ENCODE measurements at places on chromosomes 7 and 10.

GRCh38 chr7:105185290-105186010 is 171.4 kb downstream of the KMT2E start:
- no peaks in the 10 kb centered on the region for H3K27me3 ChIP-seq
- DNase-seq: peak; percentile 45
- H3K4me3 ChIP-seq: peak overlapping the region; percentile 41
- H3K36me3 ChIP-seq: no peaks in the 10 kb centered on the region
- peaks cover 39% of the 10 kb centered on the region for H3K4me1 ChIP-seq
- peak overlapping the region; percentile 86 for H3K27ac ChIP-seq

- H3K27me3 ChIP-seq: no peaks in the 10 kb centered on the region
- no peaks in the 10 kb centered on the region for H3K4me1 ChIP-seq
- H3K4me3 ChIP-seq: no peak overlapping the region
- H3K36me3 ChIP-seq: peaks cover 3% of the 10 kb centered on the region
- DNase-seq: no peak
- H3K27ac ChIP-seq: no peak overlapping the region
Observed at GRCh38 chr10:102593074-102593803, 51.0 kb upstream of the TRIM8 start.

DNA sequence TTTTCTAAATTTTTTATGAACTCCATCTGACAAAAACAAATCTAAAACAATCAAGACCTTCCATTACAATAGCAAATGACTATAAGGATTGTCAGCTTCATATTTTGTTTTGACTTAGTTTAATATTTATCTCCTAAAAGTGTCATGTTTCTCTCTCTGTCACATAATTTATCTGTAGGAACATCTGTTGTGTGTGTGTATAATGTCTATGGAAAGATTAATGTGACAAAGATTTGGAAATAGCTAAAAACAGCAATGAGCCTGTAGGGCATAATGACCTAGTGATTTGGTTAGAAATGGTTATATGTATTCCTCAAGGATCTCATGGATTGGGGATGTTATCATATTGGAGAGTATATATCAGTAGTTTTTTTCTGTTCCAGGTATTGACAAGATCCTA is 69.6 kb upstream of the MDFIC start:
- no peaks in the 10 kb centered on the region for H3K27me3 ChIP-seq
- no peak for DNase-seq
- no peak overlapping the region for H3K4me3 ChIP-seq
- peaks cover 2% of the 10 kb centered on the region for H3K4me1 ChIP-seq

- H3K27me3 ChIP-seq: no peaks in the 10 kb centered on the region
- DNase-seq: no peak
- H3K36me3 ChIP-seq: no peaks in the 10 kb centered on the region
- H3K27ac ChIP-seq: no peak overlapping the region
Observed at GRCh38 chr7:79615871-79616640, 162.6 kb upstream of the MAGI2 start.

- no peaks in the 10 kb centered on the region for H3K27me3 ChIP-seq
- H3K27ac ChIP-seq: peak overlapping the region; percentile 86
- peak; percentile 77 for DNase-seq
- H3K4me3 ChIP-seq: no peak overlapping the region
Observed at GRCh38 chr10:121158988-121159579, 307.9 kb downstream of the WDR11 start.

- no peak for DNase-seq
- no peak overlapping the region for H3K27ac ChIP-seq
- no peaks in the 10 kb centered on the region for H3K36me3 ChIP-seq
- no peak overlapping the region for H3K4me3 ChIP-seq
- no peaks in the 10 kb centered on the region for H3K27me3 ChIP-seq
- H3K4me1 ChIP-seq: no peaks in the 10 kb centered on the region
Observed at GRCh38 chr10:24989867-24990266, 26.1 kb downstream of the ENKUR start.

- H3K27me3 ChIP-seq: no peaks in the 10 kb centered on the region
- no peak overlapping the region for H3K4me3 ChIP-seq
- no peaks in the 10 kb centered on the region for H3K36me3 ChIP-seq
Observed at GRCh38 chr7:50614721-50615518, 49.7 kb upstream of the DDC start.

DNA sequence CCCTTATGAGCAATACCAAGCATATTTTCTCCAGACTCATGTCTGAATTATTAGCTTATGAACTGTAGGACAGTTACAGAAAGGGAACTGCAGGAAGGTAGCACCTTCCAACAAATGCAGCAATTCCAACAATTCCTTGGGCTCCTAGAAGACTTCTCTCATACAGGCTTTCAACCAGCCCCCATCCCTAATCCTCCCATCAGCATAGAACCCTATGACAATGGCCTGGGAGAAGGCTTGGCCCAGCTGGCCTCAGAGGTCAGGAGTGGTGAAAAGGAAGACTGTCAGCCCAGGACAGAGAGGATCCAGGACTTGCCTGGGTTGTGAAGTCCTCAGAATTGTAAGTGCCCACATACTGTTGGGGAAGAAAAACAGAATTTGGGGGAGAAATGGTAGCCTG is 5.9 kb downstream of the VPS41 start:
- H3K4me1 ChIP-seq: peaks cover 12% of the 10 kb centered on the region
- H3K27me3 ChIP-seq: no peaks in the 10 kb centered on the region
- no peaks in the 10 kb centered on the region for H3K36me3 ChIP-seq
- no peak for DNase-seq

GRCh38 chr7:106346678-106347217 is 62.0 kb upstream of the NAMPT start:
- DNase-seq: no peak
- no peak overlapping the region for H3K4me3 ChIP-seq
- H3K27me3 ChIP-seq: no peaks in the 10 kb centered on the region
- no peaks in the 10 kb centered on the region for H3K36me3 ChIP-seq
- H3K27ac ChIP-seq: peak overlapping the region; percentile 62

GRCh38 chr10:122999347-122999746 is 9.2 kb downstream of the IKZF5 start:
- H3K4me3 ChIP-seq: no peak overlapping the region
- no peaks in the 10 kb centered on the region for H3K4me1 ChIP-seq
- DNase-seq: no peak
- no peak overlapping the region for H3K27ac ChIP-seq

DNA sequence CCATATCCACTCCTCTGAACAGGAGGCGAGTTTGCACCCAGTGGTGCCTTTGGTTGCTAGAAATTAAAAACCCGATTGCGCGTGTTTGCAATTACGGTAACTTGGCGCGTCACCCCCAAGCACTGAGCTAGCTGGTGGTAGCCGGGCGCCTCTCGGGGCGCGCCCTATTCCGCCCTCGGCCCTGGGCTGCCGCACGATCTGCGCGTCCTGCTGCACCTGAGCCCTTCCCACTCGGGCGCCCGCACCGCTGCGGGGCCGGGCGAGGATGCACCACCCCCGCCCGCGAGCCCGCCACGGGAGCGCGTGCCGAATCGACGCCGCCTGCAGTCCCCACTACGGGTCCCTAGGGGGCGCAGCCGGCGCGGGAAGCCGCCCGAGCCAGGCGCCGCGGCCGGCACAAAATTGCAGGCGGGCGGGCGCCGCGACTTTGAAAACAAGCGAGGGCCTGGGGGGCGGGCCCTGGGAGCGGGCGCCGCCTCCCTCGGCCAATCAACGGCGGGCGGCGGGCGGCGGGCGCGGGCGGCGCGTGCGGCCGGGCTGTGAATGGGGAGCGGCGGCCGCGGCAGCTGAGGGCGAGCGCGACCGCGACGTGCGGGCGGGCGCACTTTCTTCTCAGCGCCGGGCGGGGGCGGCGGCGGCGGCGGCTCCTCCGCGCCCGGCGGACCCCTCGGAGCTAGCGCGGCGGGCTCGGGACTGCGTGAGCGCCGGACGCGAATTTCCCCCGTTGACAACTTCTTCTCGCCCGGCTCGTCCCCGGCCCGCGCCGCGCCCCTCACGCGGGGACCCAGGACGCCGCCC is at the start of gene SDK1:
Gene SDK1, plus strand, starts transcription at position 602 of the 798 bp plus-strand sequence. CDS start 335 bp downstream, outside the sequence.
- peak; percentile 1 for DNase-seq
- peak within 1 kb of the TSS; percentile 37 for H3K4me3 ChIP-seq
- H3K27me3 ChIP-seq: peaks cover 21% of the 10 kb centered on the region
- H3K4me1 ChIP-seq: no peaks in the 10 kb centered on the region
- no peak within 1 kb of the TSS for H3K27ac ChIP-seq
- H3K36me3 ChIP-seq: no peaks in the 10 kb centered on the region

DNA sequence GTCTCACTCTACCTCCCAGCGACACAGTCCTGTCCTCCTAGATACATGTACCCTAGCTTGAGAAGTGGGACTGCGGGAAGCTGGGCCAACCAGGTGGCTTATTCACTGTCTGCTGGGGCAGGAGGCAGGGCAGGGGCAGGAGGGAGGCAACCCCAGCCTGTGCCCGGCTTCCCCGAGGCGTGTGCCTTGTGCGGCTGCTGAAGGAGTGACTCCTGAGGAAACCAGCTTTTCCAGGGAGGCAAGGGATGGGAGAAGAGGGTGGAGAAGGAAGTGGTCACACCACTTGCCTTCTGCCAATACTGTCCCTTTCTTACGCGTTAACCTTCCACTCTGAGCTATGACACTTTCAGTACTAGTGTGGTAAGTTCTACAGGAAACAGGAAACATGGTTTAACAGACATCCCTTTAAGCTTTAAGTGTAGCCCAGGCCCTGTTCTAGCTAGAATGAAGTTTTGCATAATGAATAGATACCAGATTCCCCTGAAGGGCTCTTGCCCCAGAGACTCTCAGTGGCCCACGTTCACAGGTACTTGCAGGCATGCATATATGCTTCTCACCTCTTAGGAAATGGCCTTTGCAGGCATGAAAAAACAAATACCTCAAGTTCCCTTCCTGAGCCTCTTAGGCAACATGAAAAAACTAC is 40.6 kb downstream of the SYPL1 start:
- peak overlapping the region; percentile 28 for H3K4me3 ChIP-seq
- no peaks in the 10 kb centered on the region for H3K27me3 ChIP-seq
- peaks cover 67% of the 10 kb centered on the region for H3K4me1 ChIP-seq
- no peaks in the 10 kb centered on the region for H3K36me3 ChIP-seq
- DNase-seq: peak; percentile 79

DNA sequence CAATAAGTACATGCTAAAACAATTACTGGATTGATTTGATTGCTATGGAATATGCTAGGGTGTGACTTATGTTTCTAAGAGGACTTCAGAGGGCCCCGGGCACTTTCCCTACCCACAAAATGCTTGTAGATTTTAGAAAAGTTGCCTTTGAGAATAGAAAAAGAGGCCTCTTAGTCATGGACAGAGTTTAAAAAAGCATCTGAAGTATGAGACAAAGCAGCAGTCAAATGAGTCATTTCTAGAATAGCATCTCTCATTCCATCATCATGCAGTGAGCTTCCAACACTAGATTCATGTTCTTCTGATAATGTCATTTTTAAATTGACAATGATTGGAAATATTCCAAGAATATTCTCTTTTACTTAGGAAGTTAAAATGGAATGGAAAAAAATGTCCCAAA is 675.1 kb upstream of the PCDH15 start:
- no peak overlapping the region for H3K4me3 ChIP-seq
- DNase-seq: no peak
- no peaks in the 10 kb centered on the region for H3K27me3 ChIP-seq
- H3K36me3 ChIP-seq: no peaks in the 10 kb centered on the region

DNA sequence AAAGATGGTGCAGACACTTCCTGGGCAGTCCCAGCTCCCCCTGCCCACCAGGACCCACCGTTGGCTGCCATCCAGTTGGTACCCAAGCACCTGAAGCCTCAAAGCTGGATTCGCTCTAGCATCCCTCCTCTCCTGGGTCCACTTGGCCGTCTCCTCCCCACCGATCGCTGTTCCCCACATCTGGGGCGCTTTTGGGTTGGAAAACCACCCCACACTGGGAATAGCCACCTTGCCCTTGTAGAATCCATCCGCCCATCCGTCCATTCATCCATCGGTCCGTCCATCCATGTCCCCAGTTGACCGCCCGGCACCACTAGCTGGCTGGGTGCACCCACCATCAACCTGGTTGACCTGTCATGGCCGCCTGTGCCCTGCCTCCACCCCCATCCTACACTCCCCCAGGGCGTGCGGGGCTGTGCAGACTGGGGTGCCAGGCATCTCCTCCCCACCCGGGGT is 14.5 kb upstream of the LIMK1 start:
- H3K4me3 ChIP-seq: no peak overlapping the region
- no peak for DNase-seq
- H3K4me1 ChIP-seq: no peaks in the 10 kb centered on the region
- no peaks in the 10 kb centered on the region for H3K27me3 ChIP-seq

GRCh38 chr7:40516376-40516775 is 381.6 kb downstream of the SUGCT start:
- DNase-seq: no peak
- H3K27me3 ChIP-seq: no peaks in the 10 kb centered on the region
- H3K27ac ChIP-seq: no peak overlapping the region
- no peaks in the 10 kb centered on the region for H3K36me3 ChIP-seq
- H3K4me1 ChIP-seq: no peaks in the 10 kb centered on the region
- H3K4me3 ChIP-seq: no peak overlapping the region

- H3K27me3 ChIP-seq: no peaks in the 10 kb centered on the region
- no peak for DNase-seq
- H3K27ac ChIP-seq: no peak overlapping the region
- no peak overlapping the region for H3K4me3 ChIP-seq
- no peaks in the 10 kb centered on the region for H3K4me1 ChIP-seq
Observed at GRCh38 chr10:22913474-22914092, 14.3 kb upstream of the ARMC3 start.

- no peak for DNase-seq
- no peak overlapping the region for H3K27ac ChIP-seq
- no peak overlapping the region for H3K4me3 ChIP-seq
- H3K27me3 ChIP-seq: no peaks in the 10 kb centered on the region
- H3K36me3 ChIP-seq: no peaks in the 10 kb centered on the region
Observed at GRCh38 chr7:90216080-90216674, 4.6 kb downstream of the STEAP2 start.

- peaks cover 22% of the 10 kb centered on the region for H3K36me3 ChIP-seq
- DNase-seq: no peak
- peaks cover 13% of the 10 kb centered on the region for H3K4me1 ChIP-seq
- H3K4me3 ChIP-seq: peak overlapping the region; percentile 91
- H3K27ac ChIP-seq: peak overlapping the region; percentile 83
Observed at GRCh38 chr10:100528921-100529474, 673 bp downstream of the NDUFB8 start.

DNA sequence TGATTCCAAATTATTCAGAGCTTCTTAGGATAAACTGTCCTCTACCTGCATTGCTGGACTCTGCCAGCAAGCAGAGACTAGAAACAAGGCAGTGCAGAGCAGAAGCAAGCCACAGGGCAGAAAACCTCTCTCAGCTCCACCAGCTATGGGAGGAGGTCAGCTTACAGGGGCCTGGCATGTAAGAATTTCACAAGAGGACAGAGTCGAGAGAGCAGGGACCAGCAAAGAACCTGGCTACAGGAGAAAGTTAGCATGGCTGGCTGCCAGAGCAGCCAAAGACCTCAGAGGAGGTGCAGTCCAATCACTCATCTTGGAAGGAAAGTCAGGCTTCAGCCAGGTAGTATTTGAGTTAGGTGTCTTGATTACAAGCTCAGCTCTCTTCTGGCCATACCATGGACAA is 62.9 kb downstream of the ENO4 start:
- H3K4me3 ChIP-seq: no peak overlapping the region
- no peak overlapping the region for H3K27ac ChIP-seq
- no peaks in the 10 kb centered on the region for H3K27me3 ChIP-seq
- no peak for DNase-seq
- no peaks in the 10 kb centered on the region for H3K4me1 ChIP-seq
- H3K36me3 ChIP-seq: peaks cover 11% of the 10 kb centered on the region

- DNase-seq: no peak
- H3K36me3 ChIP-seq: no peaks in the 10 kb centered on the region
- peaks cover 7% of the 10 kb centered on the region for H3K4me1 ChIP-seq
- H3K4me3 ChIP-seq: no peak overlapping the region
- no peak overlapping the region for H3K27ac ChIP-seq
- no peaks in the 10 kb centered on the region for H3K27me3 ChIP-seq
Observed at GRCh38 chr7:108073305-108074070, 56.7 kb downstream of the LAMB4 start.

- H3K36me3 ChIP-seq: no peaks in the 10 kb centered on the region
- no peak for DNase-seq
- no peak overlapping the region for H3K4me3 ChIP-seq
Observed at GRCh38 chr7:24200407-24200966, 83.5 kb upstream of the NPY start.
